IMR-90 (cell line): ENCODE measurements at places on chromosomes 5 and 9. TPM values are rescaled to one million over a fixed set of nuclear protein-coding genes. Genes with fewer than 3 reads are reported as not detected.
A peak's percentile ranks its signal among the peaks of the same experiment; 100 is the strongest.

GRCh38 chr5:116553366-116553765, 21.3 kb downstream of the SEMA6A start:
- no peak overlapping the region for H3K27ac ChIP-seq
- H3K4me3 ChIP-seq, result no peak overlapping the region
- DNase-seq, result no peak
- H3K36me3 ChIP-seq, result no peaks in the 10 kb centered on the region
- H3K27me3 ChIP-seq, result no peaks in the 10 kb centered on the region

DNA sequence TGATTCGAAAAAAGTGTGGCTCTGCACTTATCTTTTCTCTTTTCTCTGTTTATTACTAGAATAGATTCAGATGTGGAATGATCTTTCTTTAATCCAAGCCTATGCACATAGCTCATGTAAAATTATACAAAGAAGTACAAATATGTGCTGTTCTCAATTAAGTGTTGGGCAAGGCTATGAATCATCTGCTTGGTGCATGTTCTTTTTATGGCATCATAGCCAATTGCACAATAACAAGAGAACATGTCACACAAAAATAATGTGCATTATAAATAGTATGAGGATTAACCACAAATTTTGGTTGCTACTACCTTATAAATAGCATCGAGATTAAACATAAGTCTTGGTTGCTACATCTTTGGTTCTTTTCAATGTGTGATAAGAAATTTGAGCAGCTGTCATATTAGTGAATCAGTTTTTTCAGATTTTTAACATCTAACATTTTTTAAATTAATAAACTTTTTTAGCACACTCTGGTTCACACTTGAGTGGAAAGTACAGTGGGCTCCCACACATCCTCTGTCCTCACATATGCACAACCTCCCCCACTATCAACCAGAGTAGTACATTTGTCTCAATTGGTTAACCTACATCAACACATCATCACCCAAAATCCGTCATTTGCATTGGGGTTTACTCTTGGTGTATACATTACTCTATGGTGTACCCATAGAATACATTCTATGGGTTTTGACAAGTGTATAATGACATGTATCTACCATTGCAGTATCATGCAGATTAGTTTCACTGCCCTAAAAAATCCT, 6.8 kb upstream of the RECK start:
- no peak overlapping the region for H3K4me3 ChIP-seq
- no peaks in the 10 kb centered on the region for H3K36me3 ChIP-seq
- DNase-seq, result peak; percentile 99
- H3K27me3 ChIP-seq, result no peaks in the 10 kb centered on the region
- H3K4me1 ChIP-seq, result peaks cover 17% of the 10 kb centered on the region

- DNase-seq, result no peak
- H3K4me1 ChIP-seq, result no peaks in the 10 kb centered on the region
- no peaks in the 10 kb centered on the region for H3K36me3 ChIP-seq
- no peak overlapping the region for H3K27ac ChIP-seq
- no peak overlapping the region for H3K4me3 ChIP-seq
These were observed 147.9 kb downstream of the PLPPR1 start for GRCh38 chr9:101176384-101176783.

The ALDH1A1 gene
- polyA plus RNA-seq, result not detected in 2 replicates

GRCh38 chr5:180775624-180776023, 27.0 kb downstream of the MGAT1 start:
- DNase-seq, result no peak
- no peak overlapping the region for H3K27ac ChIP-seq
- no peaks in the 10 kb centered on the region for H3K27me3 ChIP-seq
- no peaks in the 10 kb centered on the region for H3K36me3 ChIP-seq
- H3K4me1 ChIP-seq, result no peaks in the 10 kb centered on the region

DNA sequence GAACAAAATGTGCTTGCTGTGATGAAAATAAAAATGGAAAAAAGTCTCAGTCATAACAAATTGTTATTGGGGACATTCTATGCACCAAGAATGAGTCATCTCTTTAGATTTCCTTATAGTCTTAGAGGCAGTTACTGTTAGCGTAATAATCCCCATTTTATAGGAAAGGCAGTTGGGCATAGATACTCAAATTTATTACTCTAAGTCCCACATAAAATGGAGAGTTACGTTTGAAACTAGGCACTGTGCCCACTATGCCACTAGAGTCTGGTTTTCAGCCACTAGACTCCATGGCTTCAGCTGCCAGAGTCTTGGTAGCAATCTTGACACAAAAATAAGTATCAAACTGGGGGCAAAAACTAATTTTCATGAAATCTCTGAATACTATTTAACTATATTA, 317.9 kb upstream of the MEF2C start:
- no peak overlapping the region for H3K4me3 ChIP-seq
- no peaks in the 10 kb centered on the region for H3K36me3 ChIP-seq
- DNase-seq, result no peak
- H3K27me3 ChIP-seq, result no peaks in the 10 kb centered on the region
